ENCODE measurements at places on chromosomes 16 and 17.

- no peak for DNase-seq
These were observed 903.1 kb upstream of the SOX9 start for GRCh38 chr17:71217769-71218168.

GRCh38 chr17:3026856-3027751 is 36.3 kb downstream of the OR1D5 start:
- DNase-seq = no peak

DNA sequence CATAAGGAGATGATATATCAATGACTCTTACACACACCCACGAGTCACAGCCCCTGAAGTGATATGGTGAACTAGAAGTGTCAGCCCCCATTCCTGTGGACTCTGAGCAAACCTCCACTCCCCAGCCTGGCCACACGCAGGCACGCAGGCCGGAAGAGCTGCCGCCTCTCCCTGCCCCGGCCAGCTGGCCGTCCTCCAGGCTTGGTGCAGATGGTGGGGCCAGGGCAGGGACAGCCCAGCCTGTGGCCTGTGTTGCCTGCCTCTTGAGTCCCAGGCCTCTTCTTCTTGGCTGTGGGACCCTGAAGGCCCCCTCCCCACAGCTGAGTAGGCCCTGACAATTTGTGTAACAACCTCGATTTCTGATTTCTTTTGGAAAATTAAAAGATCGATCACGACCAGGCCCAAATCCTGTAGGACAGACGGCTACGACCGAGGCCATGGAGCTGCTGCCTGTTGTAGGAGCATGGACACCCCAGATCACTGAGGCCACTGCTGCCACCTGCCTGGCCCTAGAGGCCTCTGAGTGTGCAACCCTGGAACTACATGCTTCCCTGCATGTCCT is 10.0 kb upstream of the MPRIP start:
- DNase-seq = no peak

DNA sequence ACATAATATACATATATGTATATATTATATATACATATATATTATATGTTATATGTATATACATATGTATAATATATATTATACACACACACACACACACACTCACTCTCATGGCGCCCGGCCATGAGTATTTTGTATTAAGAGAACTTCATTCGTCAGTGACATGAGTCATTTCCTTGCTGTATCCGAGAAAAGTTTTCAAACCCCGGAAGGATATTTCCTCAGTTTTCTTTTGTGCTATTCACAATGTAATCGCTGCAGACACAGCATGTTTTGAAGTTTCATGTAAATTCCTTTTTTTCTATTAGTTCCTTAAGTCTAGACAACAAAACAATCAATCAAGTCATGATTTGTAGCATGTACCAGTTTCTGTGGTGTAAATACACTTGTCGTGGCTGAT is 33.3 kb downstream of the OR1D5 start:
- DNase-seq = no peak

DNA sequence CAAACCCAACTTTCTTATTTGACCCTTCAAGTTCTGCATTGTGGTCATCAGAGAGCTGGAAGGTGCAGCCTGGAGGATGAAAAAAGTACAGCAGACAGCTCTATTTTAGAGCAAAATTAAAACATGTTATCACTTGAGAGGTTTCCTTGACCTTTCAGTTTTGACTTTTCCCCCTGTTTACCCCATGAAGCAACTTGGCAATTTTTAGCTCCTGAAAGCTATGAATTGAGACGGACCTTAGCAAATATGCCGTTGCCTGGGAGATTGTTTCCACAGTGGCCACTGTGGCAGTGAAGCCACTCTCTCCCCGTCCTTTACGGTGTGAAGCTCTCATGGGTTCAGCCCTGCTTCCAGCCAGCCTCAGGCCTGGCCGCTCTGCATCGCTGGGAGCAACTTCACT is 398.6 kb downstream of the CPPED1 start:
- DNase-seq = no peak

DNA sequence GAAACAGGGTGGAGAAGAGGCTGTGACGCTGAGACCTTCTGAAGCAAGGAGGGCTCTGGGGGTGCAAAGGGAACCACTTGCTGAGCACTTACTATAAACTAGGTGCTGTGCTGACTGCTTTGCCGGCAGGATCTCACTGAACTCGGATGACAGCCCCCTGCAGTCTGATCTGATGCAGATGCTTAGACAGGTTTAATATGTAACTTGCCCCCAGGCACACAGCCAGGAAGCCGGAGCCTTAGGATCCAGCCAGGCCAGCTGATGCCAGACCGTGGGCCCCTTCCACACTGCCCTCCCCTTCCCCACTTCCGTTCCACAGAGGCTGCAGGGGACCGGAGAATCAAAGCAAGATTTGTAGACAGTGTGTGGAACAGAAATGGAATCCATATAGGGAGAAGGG is 23.1 kb downstream of the SPACA3 start:
- no peak for DNase-seq

- DNase-seq = no peak
These were observed 5.6 kb downstream of the SLC16A3 start for GRCh38 chr17:82234211-82235055.

DNA sequence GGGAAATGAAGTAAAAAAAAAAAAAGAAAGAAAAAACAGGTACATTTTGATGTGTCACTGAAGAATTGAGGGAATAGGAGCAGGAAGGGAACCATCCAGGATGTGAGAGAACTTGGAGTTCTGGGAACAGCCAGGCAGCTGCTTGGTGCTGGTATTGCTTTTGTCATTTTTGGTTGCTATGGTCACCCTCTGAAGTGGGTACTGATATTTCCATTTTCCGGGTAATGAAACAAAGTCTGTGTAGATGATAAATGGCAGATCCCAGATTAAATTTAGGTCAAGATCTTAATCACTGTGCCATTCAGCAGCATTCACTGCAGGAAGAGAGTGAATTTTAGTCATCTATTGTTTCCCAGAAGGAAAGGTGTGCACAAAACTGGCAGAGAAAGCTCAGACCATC is 93.6 kb downstream of the ABCA8 start:
- peak; percentile 31 for DNase-seq

GRCh38 chr16:80717611-80718010 is 86.8 kb downstream of the CDYL2 start:
- no peak for DNase-seq

GRCh38 chr16:85561248-85562092 is 51.7 kb upstream of the GSE1 start:
- no peak for DNase-seq

GRCh38 chr17:78883533-78884131 is 19.4 kb downstream of the CEP295NL start:
- DNase-seq = no peak

DNA sequence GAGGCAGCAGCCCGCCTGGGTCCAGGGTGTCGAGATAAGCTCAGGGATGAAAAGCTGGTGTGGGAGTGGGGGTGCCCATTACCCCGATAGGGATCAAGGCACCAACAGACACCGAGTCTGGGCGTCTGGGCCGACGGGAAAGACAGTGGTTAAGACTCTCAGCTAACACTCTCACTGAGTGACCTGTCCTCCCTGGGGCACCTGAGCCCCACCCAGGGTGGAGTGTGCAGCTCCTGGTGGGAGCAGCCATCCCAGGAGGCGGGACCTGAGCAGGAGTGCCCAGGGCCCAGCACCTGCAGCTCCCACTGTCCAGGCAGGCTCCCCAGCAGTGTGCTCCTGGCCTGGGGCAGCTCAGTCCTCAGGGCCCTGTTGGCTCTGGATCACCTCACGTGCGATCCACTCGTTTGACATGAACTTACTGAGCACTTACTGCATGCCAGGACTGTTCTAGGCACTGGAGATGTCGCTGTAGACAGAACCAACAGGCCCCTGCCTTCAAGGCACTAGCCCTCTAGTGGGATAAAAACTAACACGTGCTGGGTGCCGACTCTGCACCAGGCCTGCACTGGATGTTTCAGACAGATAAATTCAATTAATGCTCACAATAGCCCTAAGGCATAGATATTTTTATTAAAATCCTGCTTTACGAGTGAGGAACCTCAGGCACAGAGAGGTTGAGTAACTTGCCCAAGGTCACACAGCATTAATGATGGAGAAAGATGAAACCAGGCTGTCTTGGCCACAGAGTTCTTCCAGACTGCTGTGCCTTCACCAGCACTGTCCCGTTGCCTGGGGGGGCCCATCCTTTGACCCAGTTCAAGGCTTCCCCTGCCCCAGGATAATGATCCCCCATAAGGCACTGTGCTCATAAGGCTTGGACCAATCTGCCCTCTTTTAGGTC is 1.9 kb downstream of the EVPLL start:
- DNase-seq = no peak

- no peak for DNase-seq
These were observed 306.4 kb downstream of the WWOX start for GRCh38 chr16:78405833-78406232.

DNA sequence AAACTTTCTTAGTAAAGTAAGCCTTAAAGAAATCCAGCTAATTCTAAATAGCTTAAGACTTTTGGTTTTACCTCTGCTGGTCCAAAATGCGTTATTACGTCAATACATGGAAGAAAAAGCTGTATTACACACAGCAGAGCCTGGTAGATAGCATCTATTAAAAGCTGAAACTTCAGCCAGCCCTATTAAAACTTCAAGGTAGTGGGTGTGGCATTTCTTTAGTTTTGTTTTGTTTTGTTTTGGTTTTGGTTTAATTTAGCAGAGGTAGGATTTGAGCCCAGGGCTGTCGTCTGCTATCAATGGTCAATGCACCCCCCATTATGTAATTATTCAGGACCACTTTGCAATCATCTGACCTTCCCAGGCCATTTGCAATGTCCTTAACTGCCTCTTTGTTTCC is 318.4 kb upstream of the MAF start:
- no peak for DNase-seq

DNA sequence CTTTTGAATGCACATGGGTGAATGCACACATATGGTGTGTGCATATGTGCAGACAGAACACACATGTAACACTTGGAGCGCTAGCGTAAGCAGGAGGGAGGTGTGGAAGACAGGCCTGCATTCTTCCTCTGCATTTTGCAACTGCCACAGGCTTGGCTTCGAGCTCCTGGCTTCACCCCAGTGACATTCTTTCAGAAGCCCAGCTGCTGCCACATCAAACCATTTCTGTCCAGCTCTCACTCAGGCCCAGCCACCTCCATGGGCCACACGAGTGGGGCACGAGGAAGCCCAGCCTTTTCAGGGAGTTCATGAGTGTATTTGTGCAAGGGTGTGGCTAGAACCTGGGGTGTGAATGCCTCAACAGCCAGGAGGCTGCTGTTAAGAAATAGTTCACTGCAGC is 18.8 kb downstream of the LGALS3BP start:
- DNase-seq = no peak

DNA sequence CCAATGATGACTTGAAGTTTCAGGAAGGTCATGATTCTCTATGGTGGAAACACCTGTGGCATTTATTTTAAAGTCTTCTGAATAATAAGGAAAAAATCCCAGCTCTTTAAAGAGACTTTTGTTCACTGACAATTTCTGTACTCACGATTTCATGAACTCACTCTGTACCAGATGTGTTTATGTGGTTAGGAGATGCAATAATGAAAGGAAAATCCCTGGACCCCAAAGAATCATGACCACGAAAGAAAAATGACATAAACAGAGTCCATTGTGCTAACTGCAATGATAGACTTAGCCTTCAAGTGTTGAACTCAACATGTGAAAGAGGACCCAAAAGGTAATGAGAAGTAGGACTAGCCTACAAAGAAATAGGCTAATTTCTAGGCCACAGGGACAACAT is 947.5 kb downstream of the CDH11 start:
- DNase-seq = no peak

DNA sequence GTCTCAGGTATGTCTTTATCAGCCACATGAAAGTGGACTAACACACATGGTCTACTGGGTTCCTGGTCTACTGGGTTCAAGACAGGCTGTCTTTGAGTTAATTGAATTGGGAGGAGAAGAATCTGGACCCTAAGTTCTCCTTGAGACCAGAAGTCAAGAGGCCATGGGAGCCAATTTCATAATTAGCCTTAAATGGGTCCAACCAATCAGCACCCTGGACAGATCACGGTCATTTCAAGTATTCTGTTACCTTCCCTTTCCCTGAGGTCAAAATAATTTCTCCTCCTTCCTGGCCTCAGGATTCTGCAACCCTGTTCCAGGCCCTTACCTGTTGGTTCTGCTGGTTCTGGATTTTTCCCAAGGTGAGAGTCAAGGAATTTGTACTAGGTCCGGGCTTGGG is 23.8 kb downstream of the OSBPL7 start:
- no peak for DNase-seq

GRCh38 chr16:30767767-30768465 is 5.8 kb downstream of the RNF40 start:
- DNase-seq = no peak

DNA sequence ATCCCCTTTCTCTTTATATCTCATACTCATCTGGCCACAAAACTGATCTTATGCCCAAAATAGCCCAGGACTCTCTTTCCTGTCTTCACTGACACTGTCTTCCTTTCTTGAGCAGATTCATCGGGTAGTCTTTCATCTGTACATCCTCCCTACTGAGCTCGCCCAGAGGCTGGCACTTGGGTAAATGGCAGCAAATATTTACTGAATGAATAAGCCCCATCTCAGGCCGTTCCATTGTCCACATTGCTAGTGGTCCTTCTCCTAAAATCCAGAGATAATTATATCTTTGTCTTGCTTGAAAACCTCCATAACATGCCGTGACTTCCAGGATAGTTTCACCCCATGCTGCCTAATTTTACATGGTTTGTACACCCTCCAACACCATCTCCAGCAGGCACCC is 158.1 kb upstream of the SDK2 start:
- DNase-seq = no peak

DNA sequence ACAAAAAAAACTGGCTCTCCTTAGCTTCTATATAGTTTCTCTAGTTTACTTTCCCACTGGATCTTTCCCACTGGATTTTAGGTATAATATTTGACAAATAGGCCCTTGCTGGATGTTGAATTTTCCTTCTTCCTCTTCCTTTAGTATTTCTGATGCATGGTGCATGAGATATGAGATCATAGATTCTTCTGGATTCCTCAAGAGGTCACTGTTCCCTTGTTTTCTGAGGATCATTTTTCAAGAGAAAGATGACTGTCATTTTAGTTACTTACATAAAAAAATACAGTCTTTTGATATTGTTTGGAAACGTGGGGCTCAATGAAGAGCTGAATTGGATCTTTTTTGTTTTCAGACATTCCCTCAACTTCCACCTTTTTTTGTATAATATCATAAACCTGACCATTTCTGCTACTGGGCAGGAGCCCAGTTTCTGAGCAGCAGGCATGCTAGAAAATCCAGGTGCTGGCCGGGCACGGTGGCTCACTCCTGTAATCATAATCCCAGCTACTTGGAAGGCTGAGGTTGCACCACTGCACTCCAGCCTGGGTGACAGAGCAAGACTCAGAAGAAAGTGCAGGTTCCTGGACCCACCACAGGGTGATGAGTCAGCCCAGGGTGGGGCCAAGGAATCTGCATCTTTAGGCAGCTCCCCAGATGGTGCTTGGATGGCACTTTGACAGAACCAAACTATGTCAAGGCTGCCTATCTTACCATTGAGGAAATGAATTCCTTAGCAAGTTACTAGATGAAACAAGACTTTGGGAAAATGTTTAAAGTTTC is 70.3 kb downstream of the SDR42E1 start:
- no peak for DNase-seq

GRCh38 chr17:76246080-76247066 is 6.1 kb upstream of the RNF157 start:
- DNase-seq = no peak

- no peak for DNase-seq
These were observed 831 bp downstream of the SMIM22 start for GRCh38 chr16:4795828-4796572.

Data from NCI-H187 treated with DMSO at 0.1 percent for 48 hours (cell line).